Thyroid gland (tissue), 4 donors: ENCODE measurements at places on chromosomes 3 and 15. TPM values are rescaled to one million over a fixed set of nuclear protein-coding genes. Genes with fewer than 3 reads are reported as not detected.
A peak's percentile ranks its signal among the peaks of the same experiment; 100 is the strongest.

SLC2A2 gene
- not detected for total RNA-seq

TEX264 gene
- total RNA-seq: 74.3 TPM

TBL1XR1 gene
- 164 TPM for total RNA-seq

DNAH12 gene
- 0.27 TPM for total RNA-seq

NOX5 gene
- 0.27 TPM for total RNA-seq

CFAP91 gene
- total RNA-seq: 21.5 TPM

EPHB1 gene
- total RNA-seq: 5.5 TPM

GHSR gene
- total RNA-seq: not detected

GPR149 gene
- not detected for total RNA-seq

KCNMB2 gene
- 0.56 TPM for total RNA-seq

FBXO45 gene
- 5.5 TPM for total RNA-seq

DNA sequence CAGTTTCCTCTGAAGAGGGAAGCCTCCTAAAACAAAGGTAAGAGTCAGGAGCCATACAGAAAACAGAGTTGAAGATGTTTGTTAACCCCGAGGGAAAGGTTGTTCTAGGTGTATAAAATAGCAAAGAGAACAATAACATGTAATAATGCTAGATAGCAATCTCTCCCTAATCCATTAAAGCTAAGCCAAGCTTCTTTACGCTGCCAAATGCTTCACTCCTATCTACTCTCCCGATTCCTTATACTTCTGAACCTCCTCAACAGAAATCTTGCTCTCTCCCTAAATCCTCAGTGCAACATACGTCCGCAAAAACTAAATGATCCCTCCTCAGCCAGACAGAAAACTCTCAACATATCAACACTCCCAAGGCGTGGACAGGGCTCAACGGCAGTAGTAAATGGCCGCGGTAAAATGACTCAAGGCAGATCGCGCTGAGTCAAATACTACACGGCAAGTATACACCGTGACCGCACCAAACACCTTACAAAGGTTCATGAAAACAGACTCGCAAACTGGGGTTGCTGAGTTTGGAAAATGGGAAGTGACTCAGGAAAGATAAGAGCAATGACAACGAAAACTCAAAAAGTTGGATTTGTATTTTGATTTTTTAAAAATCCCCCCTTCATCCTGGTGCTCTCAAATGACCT, 682 bp downstream of the CLDND1 start:
- DNase-seq: peak; percentile 50
- H3K27ac ChIP-seq: peak overlapping the region; percentile 91
- peaks cover 16% of the 10 kb centered on the region for H3K4me1 ChIP-seq
- peak overlapping the region; percentile 76 for H3K4me3 ChIP-seq

- no peaks in the 10 kb centered on the region for H3K4me1 ChIP-seq
- H3K36me3 ChIP-seq: no peaks in the 10 kb centered on the region
- H3K27me3 ChIP-seq: no peaks in the 10 kb centered on the region
- no peak overlapping the region for H3K27ac ChIP-seq
Observed at GRCh38 chr3:73315706-73316105, 254.2 kb downstream of the EBLN2 start.

DNA sequence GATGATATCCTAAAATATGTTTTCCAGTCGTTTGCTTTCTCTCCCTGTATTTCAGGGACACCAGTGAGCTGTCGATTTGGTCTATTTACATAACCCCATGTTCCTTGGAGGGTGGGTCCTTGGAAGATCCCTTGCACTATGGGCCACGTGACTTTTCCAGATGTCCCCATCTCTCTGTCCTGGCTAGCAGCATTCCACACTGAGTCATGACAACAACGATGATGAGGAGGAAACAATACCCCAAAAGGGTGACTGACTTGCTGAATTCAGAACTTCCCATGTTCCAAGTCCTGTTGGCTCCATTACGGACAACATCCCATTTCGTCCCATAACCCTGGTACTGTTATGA, 134.3 kb downstream of the NSMCE3 start:
- no peak overlapping the region for H3K4me3 ChIP-seq
- no peaks in the 10 kb centered on the region for H3K36me3 ChIP-seq

DNA sequence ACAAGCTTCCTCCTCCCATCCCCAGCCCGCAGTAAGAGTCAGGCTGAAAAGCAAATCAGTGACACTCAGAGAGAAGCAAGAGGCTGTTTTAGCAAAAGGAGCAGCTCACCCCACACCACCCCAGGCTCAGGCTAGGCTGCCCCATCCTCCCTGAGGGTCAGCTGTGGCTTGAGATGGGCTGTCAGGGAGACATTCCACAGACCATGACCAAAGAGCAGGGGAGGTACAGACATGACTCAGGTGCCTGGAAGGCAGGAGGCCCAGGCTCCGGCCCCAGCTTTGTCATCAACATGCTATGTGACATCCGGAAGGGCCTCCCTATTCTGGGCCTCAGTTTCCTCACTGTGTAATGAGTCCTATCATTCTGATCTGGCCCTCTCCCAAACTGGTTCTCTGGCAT, 24.7 kb downstream of the HCN4 start:
- no peak overlapping the region for H3K27ac ChIP-seq
- peaks cover 14% of the 10 kb centered on the region for H3K4me1 ChIP-seq
- no peaks in the 10 kb centered on the region for H3K36me3 ChIP-seq
- DNase-seq: no peak

DNA sequence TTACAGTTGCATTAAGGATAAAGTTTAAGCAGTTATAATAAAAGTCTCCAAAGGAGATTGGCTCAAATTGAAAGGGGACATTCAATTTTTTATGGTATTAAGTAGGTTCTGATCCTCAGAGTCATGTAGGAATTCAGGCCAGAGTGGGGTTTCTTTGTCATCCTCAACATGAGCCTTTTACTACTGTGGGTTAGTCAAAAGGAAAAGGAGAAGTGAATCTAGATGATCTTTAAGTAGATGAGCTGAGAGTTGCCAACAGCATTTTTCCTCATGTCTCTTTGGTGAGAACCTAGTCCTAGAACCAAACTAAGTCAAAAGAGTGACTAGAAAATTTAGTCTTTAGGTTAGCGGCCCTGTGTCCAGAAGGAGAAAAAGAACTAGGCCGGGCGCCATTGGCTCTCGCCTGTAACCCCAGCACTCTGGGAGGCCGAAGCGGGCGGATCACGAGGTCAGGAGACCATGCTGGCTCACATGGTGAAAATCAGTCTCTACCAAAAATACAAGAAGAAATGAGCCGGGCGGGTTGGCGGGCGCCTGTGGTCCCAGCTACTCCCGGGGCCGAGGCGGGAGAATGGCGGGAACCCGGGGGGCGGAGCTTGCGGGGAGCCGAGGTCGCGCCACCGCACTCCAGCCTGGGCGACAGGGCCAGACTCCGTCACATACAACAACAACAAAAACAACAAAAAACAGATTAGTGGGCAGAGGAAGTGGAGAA, 4.2 kb upstream of the CHL1 start:
- no peak overlapping the region for H3K27ac ChIP-seq
- peaks cover 11% of the 10 kb centered on the region for H3K4me1 ChIP-seq
- H3K4me3 ChIP-seq: no peak overlapping the region
- DNase-seq: no peak
- peaks cover 2% of the 10 kb centered on the region for H3K27me3 ChIP-seq

GRCh38 chr3:143604402-143605185, 243.7 kb downstream of the SLC9A9 start:
- no peak for DNase-seq
- peaks cover 8% of the 10 kb centered on the region for H3K4me1 ChIP-seq
- H3K36me3 ChIP-seq: no peaks in the 10 kb centered on the region
- no peaks in the 10 kb centered on the region for H3K27me3 ChIP-seq
- no peak overlapping the region for H3K4me3 ChIP-seq

GRCh38 chr15:58217460-58217859, 79.3 kb downstream of the AQP9 start:
- H3K36me3 ChIP-seq: no peaks in the 10 kb centered on the region
- no peak overlapping the region for H3K4me3 ChIP-seq
- H3K27me3 ChIP-seq: no peaks in the 10 kb centered on the region

GRCh38 chr3:112390783-112391641, 58.1 kb downstream of the CD200 start:
- H3K4me3 ChIP-seq: no peak overlapping the region
- no peak for DNase-seq
- peaks cover 7% of the 10 kb centered on the region for H3K4me1 ChIP-seq
- H3K27me3 ChIP-seq: no peaks in the 10 kb centered on the region
- no peaks in the 10 kb centered on the region for H3K36me3 ChIP-seq
- H3K27ac ChIP-seq: peak overlapping the region; percentile 46

GRCh38 chr3:23404246-23404645, 201.1 kb downstream of the UBE2E2 start:
- no peaks in the 10 kb centered on the region for H3K36me3 ChIP-seq
- H3K27me3 ChIP-seq: no peaks in the 10 kb centered on the region
- no peak overlapping the region for H3K4me3 ChIP-seq

- no peaks in the 10 kb centered on the region for H3K4me1 ChIP-seq
- DNase-seq: no peak
Observed at GRCh38 chr15:98866511-98866910, 141.1 kb downstream of the PGPEP1L start.

GRCh38 chr3:106268696-106269095, 399.9 kb upstream of the CBLB start:
- no peaks in the 10 kb centered on the region for H3K36me3 ChIP-seq
- no peak overlapping the region for H3K27ac ChIP-seq
- H3K4me3 ChIP-seq: no peak overlapping the region
- H3K27me3 ChIP-seq: no peaks in the 10 kb centered on the region
- no peaks in the 10 kb centered on the region for H3K4me1 ChIP-seq

- no peaks in the 10 kb centered on the region for H3K27me3 ChIP-seq
- no peaks in the 10 kb centered on the region for H3K36me3 ChIP-seq
Observed at GRCh38 chr15:85314146-85314545, 66.3 kb upstream of the AKAP13 start.

GRCh38 chr15:58288592-58288991, 143.2 kb upstream of the LIPC start:
- H3K4me3 ChIP-seq: no peak overlapping the region
- H3K4me1 ChIP-seq: no peaks in the 10 kb centered on the region
- no peak overlapping the region for H3K27ac ChIP-seq
- DNase-seq: no peak
- no peaks in the 10 kb centered on the region for H3K36me3 ChIP-seq

GRCh38 chr3:152156880-152157279, 111.8 kb upstream of the MBNL1 start:
- H3K4me1 ChIP-seq: no peaks in the 10 kb centered on the region
- no peaks in the 10 kb centered on the region for H3K27me3 ChIP-seq
- DNase-seq: no peak
- H3K36me3 ChIP-seq: no peaks in the 10 kb centered on the region

DNA sequence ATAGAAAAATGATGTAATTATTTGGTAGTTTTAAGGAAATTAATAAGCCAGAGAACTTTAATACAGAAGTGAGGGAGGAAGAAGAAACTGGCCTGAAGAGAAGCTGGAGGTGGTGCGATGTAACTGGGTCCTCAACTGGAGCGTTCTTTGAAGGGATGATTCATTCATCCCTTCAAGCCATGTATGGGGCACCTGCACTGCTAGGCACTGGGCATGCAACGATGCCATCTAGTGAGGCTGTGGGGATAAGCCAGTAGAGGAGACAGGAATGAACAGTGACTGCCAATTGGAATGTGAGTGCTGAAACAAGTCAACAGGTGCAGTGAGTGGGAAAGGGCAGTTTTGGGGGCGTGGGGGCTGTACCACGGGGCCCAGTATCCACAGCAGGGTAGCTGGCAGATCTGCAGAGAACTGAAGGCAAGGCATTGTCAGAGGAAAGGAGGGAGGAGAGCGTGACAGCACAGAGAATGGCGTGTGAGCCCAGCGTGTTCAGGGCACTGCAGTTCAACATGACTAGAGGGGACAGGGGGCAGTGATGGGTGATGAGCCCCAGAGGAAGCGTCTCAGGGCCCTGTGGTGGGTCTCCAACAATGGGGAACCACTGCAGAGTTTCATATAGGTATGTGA, 3.8 kb upstream of the KIF23 start:
- no peak overlapping the region for H3K27ac ChIP-seq
- H3K27me3 ChIP-seq: no peaks in the 10 kb centered on the region
- no peaks in the 10 kb centered on the region for H3K36me3 ChIP-seq

DNA sequence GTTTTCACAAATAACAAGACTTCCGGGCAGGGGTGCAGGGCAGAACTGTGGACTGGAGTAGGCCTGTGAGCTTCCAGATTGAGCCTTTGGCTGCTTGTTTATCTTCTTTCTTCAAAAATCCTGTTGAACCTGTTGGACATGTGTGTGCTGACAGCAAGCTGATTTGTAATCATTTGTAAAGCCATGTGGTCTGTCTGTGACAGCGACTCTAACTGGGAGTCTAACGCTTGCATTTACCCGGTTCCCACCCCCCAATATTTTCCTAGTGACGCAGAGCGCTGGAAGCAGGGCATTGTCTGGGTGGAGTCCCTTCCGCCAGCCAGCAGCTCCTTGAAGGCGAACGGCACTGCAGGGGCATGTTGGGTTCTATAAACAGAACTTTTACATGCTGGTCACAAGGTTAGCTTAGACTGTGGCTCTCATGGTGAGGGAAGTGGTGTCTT, 85.7 kb upstream of the MYZAP start:
- peak overlapping the region; percentile 91 for H3K27ac ChIP-seq
- DNase-seq: peak; percentile 93
- peaks cover 95% of the 10 kb centered on the region for H3K4me1 ChIP-seq
- no peaks in the 10 kb centered on the region for H3K36me3 ChIP-seq
- H3K4me3 ChIP-seq: no peak overlapping the region

- no peaks in the 10 kb centered on the region for H3K36me3 ChIP-seq
- DNase-seq: no peak
- H3K27ac ChIP-seq: no peak overlapping the region
- no peak overlapping the region for H3K4me3 ChIP-seq
Observed at GRCh38 chr3:120567370-120568201, 28.6 kb upstream of the NDUFB4 start.

DNA sequence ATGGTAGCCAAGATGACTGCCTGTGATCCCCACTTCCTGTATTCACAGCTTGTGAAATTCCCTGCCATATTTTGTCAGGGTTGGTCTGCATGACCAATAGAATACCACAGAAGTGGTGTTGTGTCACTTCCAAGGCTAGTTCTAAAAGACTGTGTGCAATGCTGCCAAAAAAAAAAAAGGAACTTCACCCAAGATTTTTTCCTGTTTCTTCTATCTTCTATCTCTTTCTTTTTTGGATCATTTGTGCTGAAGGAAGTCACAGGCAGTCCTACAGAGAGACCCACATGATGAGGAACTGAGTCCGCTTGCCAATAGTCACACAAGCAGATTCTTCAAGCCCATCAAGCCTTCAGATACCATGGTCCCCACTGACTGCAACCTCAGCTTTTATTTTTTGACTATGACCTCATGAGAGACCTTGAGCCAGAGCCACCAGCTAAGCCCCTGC, 18.1 kb upstream of the RAF1 start:
- H3K4me1 ChIP-seq: peaks cover 5% of the 10 kb centered on the region
- no peak for DNase-seq
- no peak overlapping the region for H3K27ac ChIP-seq
- no peaks in the 10 kb centered on the region for H3K27me3 ChIP-seq
- no peaks in the 10 kb centered on the region for H3K36me3 ChIP-seq

- no peaks in the 10 kb centered on the region for H3K27me3 ChIP-seq
- DNase-seq: no peak
- no peaks in the 10 kb centered on the region for H3K36me3 ChIP-seq
- no peak overlapping the region for H3K27ac ChIP-seq
- H3K4me3 ChIP-seq: no peak overlapping the region
- peaks cover 4% of the 10 kb centered on the region for H3K4me1 ChIP-seq
Observed at GRCh38 chr15:31078471-31078870, 23.1 kb downstream of the TRPM1 start.

DNA sequence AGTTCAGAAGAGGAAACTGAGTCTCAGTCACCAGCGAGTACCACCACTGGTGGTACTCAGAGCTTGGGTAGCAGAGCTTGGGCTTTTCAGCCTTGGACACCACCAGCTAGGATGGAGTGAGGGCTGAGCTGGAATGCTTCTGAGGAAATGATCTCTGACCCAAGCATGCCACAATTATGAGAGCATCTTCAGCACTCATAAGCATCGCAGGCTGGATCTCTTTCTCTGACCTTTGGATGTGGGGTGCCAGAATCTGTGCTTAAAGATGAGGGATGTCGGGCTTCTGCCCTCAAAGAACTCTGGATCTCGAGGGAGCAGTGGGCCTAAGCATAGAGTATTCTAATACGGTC, 36.4 kb downstream of the ZNF710 start:
- H3K4me1 ChIP-seq: peaks cover 44% of the 10 kb centered on the region
- no peaks in the 10 kb centered on the region for H3K27me3 ChIP-seq
- no peak overlapping the region for H3K4me3 ChIP-seq
- peak overlapping the region; percentile 73 for H3K27ac ChIP-seq
- no peak for DNase-seq
